ENCODE measurements at places on chromosomes 3 and 15. TPM values are rescaled to one million over a fixed set of nuclear protein-coding genes. Genes with fewer than 3 reads are reported as not detected.
A peak's percentile ranks its signal among the peaks of the same experiment; 100 is the strongest.

DNA sequence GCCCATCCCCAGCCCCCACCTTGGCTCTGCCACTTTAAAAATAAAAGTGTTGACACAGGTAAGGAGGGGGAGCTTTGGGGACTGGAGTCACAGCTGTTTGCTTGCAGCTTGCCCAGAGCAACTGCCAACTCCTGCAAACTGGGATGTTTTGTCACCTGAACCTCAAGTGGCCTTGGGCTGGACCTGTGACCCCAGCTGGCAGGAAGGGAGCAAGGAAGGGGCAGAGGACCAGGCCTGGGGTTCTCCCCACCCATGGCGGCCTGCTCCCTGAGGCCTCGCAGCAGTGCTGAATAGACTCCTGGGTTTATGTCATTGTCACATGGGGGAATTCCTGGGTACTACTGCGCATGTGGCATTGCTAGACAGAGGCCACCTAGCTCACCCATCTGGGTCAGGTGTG is 246.9 kb upstream of the TLE3 start:
- no peak for DNase-seq

The PLSCR4 gene
- not detected for total RNA-seq

The SLC6A1 gene
- 0.15 TPM for total RNA-seq

DNA sequence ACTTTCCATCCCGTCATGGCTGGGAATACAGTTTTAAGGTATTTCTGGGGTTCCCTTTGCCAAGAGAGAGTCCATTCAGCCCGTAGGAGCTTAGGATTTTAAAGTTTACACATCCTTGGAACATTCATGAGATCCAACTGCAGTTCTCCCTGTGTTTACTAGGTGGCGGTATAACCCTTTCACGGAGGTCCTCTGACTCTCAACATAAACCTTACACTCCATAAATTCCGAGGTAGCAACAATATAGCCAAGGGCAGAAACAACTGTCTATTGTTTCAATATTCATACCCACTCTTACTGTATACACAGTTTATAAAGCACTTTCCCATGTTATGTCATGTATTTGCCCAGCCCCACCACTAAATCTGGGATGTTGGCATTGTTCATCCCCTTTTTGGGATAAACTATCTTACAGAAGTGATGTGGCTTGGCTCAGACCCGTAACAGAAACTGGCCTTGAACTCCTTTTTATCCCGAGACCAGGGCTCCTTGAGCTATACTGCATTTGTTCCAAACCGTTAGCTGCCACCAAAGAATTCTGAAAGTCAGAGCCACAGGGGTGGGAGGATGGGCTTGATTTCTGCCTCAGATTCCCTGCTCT is 69.2 kb upstream of the COL6A5 start:
- DNase-seq, result no peak

GRCh38 chr3:13111873-13112520 is 38.8 kb upstream of the IQSEC1 start:
- no peak for DNase-seq

GRCh38 chr15:63605816-63606215 is 8.6 kb downstream of the FBXL22 start:
- DNase-seq, result no peak

DNA sequence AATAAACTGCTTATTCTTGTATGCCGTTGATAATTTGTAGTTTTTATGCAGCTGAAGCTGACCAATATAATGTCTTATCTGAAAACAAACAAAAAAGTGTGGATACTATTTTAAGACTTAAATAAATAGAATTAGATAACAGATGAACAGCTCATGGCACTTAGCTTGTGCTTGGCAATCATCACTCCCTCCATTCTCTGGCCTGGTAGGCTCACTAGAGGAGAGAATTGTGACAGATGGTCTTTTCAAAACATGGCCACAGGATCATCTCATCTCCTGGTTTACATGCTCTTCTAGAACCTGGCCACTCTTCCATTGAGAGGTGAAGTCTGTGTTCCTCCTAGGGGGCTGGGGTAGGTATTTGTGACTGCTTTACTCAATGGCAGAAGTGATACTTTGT is 58.4 kb upstream of the RBP1 start:
- no peak for DNase-seq

DNA sequence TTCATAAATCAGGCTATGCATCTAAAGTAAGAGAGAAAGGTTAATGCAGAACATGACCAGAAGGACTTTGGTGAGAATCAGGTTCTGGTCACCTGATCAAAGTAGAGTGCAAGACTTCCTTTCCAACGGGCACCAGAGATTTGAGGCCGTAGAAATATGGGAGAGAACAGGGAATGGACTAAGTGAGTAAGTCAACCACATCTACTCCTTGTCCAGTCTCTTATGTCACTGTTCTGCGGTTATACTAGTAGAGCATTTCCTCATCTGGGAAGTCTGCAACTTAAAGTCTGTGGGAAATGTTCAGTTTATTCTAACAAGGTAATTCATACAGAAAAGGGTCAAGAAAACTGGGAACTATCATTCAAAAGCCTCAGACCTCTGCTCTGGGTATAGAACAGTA is 232.8 kb downstream of the CPNE4 start:
- no peak for DNase-seq

GRCh38 chr3:63048367-63049326 is 173.4 kb upstream of the CADPS start:
- DNase-seq, result no peak

DNA sequence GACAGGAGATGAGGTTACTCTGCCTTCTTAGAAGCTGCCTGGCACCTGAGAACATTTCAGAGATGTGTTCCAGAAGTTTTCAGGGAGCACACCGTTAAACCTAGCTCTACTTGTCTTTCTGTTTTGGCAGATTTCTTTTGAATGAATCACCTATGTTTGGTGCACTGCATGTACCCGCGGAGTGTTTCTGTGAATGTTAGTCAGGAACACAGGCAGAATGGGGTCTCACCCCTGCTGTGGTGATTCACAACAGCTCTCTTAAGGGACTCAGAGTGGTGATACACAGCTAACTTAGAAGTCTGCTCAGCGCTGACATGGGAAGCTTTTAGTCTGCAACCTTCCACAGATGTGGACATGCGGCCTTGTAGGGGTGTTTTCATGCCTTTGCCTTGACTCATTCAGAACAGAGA is 24.0 kb downstream of the TSEN2 start:
- DNase-seq, result peak; percentile 32

- DNase-seq, result no peak
Observed at GRCh38 chr3:52892625-52893311, 4.6 kb downstream of the STIMATE start.

The PCSK6 gene
- 3.8 TPM for total RNA-seq

- DNase-seq, result no peak
Observed at GRCh38 chr3:66353530-66353929, 132.7 kb downstream of the SLC25A26 start.

The EPHB3 gene
- 5.0 TPM for total RNA-seq

The CKMT1A gene
- 15.7 TPM for total RNA-seq
